IMR-90 (cell line): ENCODE measurements at places on chromosomes 3 and 15.

- DNase-seq: peak; percentile 9
- H3K4me3 ChIP-seq: no peak overlapping the region
- no peaks in the 10 kb centered on the region for H3K36me3 ChIP-seq
- H3K27me3 ChIP-seq: no peaks in the 10 kb centered on the region
- no peak overlapping the region for H3K27ac ChIP-seq
Measured at GRCh38 chr3:63333815-63334214, 55.7 kb downstream of the SYNPR start.

DNA sequence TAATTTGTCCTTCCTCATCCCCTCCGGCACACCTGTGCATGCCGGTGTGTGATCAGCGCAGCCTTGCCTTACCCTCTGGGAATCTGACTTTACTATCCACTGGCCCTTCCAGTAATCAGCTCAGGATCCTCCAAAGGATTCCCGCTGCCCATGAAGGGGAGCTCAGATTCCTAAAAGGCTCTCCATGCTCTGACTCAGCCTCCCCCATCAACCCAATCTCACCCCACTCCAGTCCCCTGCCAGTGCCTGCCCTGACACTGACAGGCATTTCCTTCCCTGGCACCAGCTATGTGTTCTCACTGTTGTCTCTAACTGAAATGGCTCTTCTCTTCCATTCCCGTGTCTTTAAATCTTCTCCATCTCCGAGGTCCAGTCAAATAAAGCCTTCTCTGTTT lies 7.3 kb upstream of the BCL2A1 start:
- H3K4me3 ChIP-seq: no peak overlapping the region
- no peak for DNase-seq
- H3K27ac ChIP-seq: peak overlapping the region; percentile 39; the same call in 1 of the 2 replicates
- H3K4me1 ChIP-seq: peaks cover 9% of the 10 kb centered on the region

DNA sequence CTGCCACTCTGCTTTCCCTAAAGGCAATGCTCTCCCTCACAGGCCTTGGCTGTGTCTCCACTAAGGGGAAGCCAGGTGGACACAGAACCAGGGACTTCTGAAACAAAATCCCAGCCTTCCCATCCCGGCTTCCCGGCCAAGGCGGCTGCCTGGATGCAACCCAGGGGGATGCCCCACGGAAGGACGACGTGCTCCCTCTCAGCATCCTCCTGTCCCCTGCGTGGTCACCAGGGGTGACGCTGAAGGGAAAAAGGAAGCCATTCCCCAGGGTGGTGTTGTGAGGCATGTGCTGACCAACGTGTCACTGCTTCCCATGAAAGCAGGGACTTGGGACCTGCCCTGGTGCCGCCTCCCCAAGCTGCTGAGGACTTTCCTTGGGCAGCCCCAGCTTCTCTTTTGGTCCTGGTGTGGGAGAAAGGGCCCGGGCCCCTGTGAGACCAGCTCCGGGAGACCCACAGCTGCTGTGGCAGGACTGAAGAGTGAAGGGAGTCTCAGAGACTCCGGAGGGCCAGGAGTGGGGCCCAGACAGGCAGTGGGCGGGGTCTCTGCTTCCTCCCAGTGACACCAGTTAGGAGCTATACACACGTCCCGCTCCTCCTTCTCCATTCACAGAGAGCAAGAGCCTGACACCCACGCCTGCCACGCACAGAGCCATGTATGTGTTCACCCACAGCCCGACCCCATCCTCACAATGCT lies 139.2 kb downstream of the NUP210 start:
- peaks cover 67% of the 10 kb centered on the region for H3K27me3 ChIP-seq
- H3K27ac ChIP-seq: no peak overlapping the region
- no peaks in the 10 kb centered on the region for H3K4me1 ChIP-seq
- H3K36me3 ChIP-seq: peaks cover 1% of the 10 kb centered on the region; the same call in 1 of the 2 replicates

DNA sequence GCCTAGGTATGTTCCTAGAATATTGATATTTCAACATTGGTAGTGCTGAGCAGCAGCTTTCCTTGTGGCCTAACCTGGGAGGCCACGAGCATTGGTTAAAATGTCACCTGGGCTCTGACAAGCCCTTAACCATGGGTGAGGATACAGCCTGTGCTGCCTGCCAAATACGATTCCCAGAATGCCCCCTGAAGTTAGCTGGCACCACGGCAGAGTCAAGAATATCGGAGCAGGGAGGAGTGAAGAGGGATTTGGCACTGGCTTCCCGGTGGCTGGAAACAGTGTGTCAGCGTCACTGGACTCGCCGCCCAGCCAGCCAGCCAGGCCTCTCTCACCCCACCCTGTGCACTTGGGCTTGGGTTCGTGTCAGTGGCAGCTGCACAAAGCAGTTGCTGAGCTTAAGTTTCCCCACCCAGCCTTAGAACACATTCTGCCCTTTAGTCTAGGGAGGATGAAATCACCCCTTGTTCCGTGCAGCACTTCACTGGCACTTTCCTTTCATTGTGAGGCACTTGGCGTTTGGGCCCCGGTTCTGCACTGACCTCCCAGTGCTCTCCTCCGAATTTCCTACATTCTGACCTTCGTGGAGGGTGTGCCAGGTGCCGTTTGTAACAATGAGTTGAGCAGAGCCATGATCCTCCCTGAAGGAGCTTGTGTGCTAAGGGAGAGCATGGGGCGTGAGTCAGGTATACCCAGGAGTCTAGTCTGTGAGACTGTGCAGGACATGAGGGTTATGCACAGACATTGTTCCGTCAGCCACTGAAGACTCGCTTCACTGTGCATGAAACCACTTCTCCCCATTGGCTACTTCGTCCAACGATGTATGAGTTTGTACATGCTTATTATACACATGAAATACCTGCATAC lies 152.8 kb upstream of the BHLHE40 start:
- H3K36me3 ChIP-seq: no peaks in the 10 kb centered on the region
- no peak overlapping the region for H3K27ac ChIP-seq
- peaks cover 8% of the 10 kb centered on the region for H3K4me1 ChIP-seq
- no peaks in the 10 kb centered on the region for H3K27me3 ChIP-seq
- DNase-seq: no peak

DNA sequence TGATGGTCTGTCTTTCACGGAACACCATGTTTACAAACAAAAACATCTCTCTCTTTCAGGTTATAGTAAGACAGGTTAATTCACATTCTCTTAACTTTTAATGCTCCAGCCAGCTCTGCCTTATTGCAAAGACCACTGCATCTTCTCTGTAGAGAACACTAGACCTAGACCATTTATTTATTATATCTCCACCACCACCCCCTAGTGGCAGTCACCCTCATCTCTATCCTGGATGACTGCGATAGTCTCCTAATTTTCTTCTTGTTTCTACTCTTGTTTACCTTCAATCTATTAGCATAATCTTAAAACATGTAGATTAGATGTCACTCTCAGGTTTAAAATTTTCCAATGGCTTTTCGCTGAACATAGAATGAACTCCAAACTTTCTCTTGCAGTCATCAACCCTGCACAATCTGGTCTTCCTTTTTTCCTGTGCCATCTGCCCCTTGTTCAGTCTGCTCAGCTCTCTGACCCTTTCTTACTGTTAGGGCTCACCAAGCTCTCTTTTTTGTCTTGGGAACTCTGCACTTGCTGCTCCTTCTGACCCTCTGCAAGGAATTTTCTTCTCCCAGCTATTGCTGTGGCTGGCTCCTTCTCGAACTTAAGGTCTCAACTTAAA lies 155.6 kb downstream of the SQOR start:
- H3K36me3 ChIP-seq: no peaks in the 10 kb centered on the region
- no peak overlapping the region for H3K27ac ChIP-seq
- peak; percentile 7 for DNase-seq
- no peaks in the 10 kb centered on the region for H3K27me3 ChIP-seq
- H3K4me1 ChIP-seq: no peaks in the 10 kb centered on the region

GRCh38 chr15:98785807-98786621 lies 137.7 kb downstream of the IGF1R start:
- no peak for DNase-seq
- no peaks in the 10 kb centered on the region for H3K27me3 ChIP-seq
- H3K4me1 ChIP-seq: peaks cover 10% of the 10 kb centered on the region
- H3K36me3 ChIP-seq: no peaks in the 10 kb centered on the region
- no peak overlapping the region for H3K4me3 ChIP-seq

DNA sequence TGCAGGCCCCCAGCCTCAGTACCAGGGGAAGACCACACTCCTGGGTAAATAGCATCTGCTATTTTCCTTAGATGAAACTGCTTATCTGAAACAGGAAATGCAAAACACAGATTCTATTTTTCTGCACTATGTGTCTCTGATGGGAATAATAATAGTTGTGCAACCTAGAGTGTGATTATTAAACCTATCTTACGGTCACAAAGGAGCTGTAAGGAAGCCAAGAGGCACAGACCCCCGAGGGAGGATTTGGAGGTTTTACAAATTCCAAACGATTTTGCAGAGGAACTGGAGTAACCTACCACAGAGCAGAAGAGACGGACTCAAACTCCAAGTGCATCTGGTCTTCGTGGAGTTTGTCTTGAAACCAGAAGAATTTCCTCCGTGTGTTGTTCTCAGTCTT lies 14.1 kb upstream of the APOD start:
- H3K4me3 ChIP-seq: no peak overlapping the region
- DNase-seq: no peak
- H3K27ac ChIP-seq: no peak overlapping the region
- H3K36me3 ChIP-seq: no peaks in the 10 kb centered on the region

DNA sequence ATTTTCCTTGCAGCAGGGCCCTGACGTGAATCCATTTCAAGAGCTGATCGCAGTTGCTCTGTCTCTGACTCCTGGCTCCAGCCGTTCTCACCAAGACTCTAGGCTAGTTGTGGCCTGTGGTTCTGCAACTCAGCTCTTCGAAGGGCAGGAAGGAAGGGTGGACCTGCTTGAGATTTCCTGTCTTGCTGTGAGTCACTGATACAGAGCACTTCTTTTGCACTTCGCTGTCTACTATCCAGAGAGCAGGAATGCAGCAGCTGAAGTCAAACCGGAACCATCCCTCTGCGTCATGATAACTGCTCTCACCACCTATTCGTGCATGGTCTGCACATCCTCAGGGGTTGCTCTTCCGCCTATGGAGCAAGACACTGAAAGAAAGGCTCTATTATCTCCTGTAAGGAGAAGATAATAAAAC lies 59.7 kb downstream of the RAP2B start:
- no peaks in the 10 kb centered on the region for H3K27me3 ChIP-seq
- H3K36me3 ChIP-seq: no peaks in the 10 kb centered on the region
- H3K4me3 ChIP-seq: no peak overlapping the region

- H3K4me3 ChIP-seq: no peak within 1 kb of the TSS
- H3K27ac ChIP-seq: no peak within 1 kb of the TSS
- peaks cover 21% of the 10 kb centered on the region for H3K27me3 ChIP-seq
- no peak for DNase-seq
Measured at GRCh38 chr3:184031187-184031792, at the start of gene HTR3D. Gene HTR3D, plus strand, starts transcription at chr3:184031742. Its CDS starts 0 bp downstream, at chr3:184031742.

DNA sequence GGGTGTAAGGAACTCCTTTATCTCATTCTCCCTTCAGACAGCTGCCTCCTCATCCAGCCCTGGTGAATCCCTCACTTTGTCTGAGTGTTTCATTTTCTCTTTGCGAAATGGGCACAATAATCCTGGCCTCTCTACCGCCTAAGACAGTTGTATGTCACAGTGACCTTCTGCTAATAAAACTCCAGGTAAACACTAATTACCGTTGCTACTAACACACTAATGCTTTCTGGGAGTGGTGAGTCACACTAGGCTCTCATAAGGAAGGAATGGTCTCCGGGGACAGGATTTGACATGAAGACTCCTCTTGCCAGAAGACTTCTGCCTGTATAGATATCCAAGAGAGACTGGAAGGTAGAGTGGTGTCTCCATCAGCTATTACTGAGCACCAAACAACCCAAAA lies 71.7 kb upstream of the SNRK start:
- no peak overlapping the region for H3K4me3 ChIP-seq
- H3K4me1 ChIP-seq: peaks cover 2% of the 10 kb centered on the region; the same call in 1 of the 2 replicates
- no peaks in the 10 kb centered on the region for H3K36me3 ChIP-seq
- H3K27me3 ChIP-seq: peaks cover 11% of the 10 kb centered on the region
- no peak overlapping the region for H3K27ac ChIP-seq
- DNase-seq: no peak

DNA sequence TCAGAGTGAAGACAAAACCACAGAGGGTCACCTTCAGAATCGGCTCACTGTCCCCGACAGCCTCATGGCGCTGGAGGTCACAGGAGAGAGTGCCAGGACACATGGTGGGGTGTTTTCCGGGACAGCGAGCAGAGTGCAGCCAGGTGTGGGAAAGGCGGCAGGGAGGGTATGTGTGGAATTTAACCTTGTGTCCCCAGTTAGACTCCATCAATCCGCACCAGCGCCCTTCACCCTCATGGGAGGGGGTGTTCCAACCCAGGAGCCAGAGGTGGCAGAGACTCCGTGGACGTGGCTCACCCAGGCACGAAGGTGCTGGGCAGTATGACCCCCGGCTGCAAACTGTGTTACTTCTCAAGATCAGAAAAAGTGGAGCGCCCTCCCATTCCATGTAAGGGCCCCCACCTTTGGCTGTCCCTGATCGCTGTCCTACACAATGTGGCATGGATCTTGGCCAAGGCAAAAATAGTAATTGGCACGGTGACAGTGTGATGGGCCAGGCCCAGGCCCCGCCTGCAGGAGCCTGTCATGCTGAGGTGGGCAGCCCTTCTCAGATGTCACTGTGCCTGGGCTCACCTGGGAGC lies 190.3 kb downstream of the XXYLT1 start:
- no peak overlapping the region for H3K4me3 ChIP-seq
- H3K4me1 ChIP-seq: peaks cover 20% of the 10 kb centered on the region
- H3K36me3 ChIP-seq: no peaks in the 10 kb centered on the region
- H3K27ac ChIP-seq: no peak overlapping the region
- no peak for DNase-seq
- no peaks in the 10 kb centered on the region for H3K27me3 ChIP-seq

DNA sequence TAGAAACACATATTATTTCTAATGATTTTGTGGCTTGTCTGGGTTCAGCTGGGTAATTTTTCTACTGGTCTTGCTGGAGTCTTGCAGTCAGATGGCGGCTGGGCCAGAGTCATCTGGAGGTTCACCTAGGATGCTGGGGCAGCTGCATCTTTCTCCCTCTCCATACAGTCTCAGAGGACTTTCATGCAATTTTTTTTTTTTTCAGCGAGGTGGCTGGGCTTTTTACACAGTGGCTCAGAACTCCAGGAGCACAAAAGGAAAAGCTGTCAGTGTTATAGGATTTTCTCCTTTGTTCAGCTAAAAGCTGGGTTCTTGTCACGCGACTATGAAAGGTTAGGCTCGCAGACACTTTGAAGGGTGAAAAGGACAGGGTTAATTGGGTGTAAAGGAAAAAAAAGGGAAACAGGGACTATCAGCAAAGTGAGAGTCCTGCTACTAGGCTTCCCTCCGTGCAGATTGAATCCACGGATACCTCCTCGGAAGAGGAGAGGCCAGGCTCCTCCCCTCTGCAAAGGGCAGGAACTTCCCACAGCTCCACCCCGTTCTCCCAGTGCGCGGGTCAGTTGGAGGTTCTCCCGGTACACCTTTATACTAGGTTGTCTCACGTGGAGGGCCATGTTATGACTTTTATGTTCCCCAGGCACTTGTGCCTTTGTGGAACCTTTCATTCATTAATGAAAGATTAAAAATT lies 44.3 kb downstream of the ADGRG7 start:
- peaks cover 3% of the 10 kb centered on the region for H3K27me3 ChIP-seq
- H3K4me1 ChIP-seq: no peaks in the 10 kb centered on the region
- DNase-seq: no peak
- H3K27ac ChIP-seq: no peak overlapping the region
